GM23338 (cell line): ENCODE measurements at places on chromosomes 3 and 15. TPM values are rescaled to one million over a fixed set of nuclear protein-coding genes. Genes with fewer than 3 reads are reported as not detected.

Gene GOLGA6B
- total RNA-seq, result not detected in 2 replicates

Gene CMSS1
- total RNA-seq, result 34.4 and 39.4 TPM in 2 replicates

- no peak overlapping the region for H3K27ac ChIP-seq
- H3K4me3 ChIP-seq, result no peak overlapping the region
Measured at GRCh38 chr3:156619376-156619775, 55.0 kb upstream of the TIPARP start.

DNA sequence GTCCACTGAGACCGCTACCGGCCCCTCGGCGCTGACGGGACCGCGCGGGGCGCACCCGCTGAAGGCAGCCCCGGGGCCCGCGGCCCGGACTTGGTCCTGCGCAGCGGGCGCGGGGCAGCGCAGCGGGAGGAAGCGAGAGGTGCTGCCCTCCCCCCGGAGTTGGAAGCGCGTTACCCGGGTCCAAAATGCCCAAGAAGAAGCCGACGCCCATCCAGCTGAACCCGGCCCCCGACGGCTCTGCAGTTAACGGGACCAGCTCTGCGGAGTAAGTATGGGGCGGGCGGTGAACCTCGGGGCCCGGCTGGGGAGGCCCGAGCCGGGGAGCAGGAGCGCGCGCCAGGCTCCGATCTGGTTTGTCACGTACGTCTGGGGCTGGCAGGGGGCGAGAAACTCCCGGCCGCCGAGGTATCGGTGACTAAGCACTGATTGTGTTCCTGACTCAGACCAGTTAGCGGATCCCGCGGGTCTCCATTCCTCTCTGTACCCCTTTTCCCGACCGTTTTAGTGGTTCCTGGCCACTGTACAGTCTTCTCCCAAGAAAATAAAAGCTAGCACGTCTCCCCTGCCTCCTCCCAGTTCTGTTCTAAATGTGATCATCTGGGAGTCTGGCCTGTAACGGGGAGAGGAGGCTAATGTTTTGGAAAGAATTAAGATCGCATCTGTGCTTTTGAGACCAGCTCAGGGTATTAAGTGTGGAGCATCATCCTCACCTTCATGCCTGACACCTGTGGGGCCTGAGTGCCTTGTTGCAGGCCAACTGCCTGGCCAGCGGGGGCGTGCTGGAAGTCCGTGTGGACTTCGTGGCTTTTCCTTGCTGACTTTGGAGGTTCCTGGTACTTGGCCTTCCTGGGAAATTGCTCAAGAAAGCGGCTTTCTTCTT lies 691 bp downstream of the MAP2K1 start:
- peak overlapping the region; percentile 82 for H3K4me3 ChIP-seq
- H3K27ac ChIP-seq, result no peak overlapping the region
- DNase-seq, result peak; percentile 62
- H3K36me3 ChIP-seq, result no peaks in the 10 kb centered on the region
- peaks cover 7% of the 10 kb centered on the region for H3K4me1 ChIP-seq

DNA sequence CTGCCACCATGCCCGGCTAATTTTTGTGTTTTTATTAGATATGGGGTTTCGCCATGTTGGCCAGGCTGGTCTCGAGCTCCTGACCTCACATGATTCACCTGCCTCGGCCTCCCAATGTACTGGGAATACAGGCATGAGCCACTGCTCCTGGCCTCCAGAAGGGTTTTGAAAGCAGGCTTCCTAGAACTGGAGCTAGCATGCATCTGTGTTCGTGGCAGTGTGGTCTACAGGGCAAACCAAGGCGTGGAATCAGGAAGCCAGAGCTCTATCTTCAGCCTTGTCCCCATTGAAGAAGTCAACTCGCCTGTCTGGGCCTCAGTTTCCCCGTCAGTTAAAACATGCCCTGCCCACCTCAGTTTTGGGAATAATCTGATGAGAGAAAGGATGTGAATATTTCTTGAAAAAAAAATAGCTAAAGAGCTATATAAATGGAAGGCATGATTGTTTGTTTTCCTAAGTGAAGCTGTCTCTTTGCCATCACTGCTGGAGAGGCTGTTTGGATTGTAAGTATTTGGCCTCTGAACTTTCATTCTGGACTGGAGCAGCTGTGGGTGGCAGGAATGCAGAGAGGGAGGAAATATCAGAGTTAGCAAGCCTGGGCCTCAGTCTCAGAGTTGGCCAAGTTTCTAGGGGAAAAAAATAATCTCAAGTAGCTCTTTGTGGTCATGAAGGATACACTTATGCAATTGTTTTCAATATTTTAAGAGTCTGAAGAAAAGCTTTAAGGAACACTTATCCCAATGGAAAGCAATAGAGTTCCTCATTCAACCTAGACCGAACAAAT lies 36.5 kb upstream of the UACA start:
- H3K27me3 ChIP-seq, result no peaks in the 10 kb centered on the region
- no peak overlapping the region for H3K4me3 ChIP-seq
- no peak for DNase-seq
- no peaks in the 10 kb centered on the region for H3K36me3 ChIP-seq
- H3K4me1 ChIP-seq, result no peaks in the 10 kb centered on the region
- no peak overlapping the region for H3K27ac ChIP-seq
